ENCODE measurements at places on chromosomes 13 and 19.

GRCh38 chr19:29370276-29370675 lies 155.5 kb upstream of the VSTM2B start:
- DNase-seq: no peak

GRCh38 chr19:13011653-13012389 lies 16.5 kb downstream of the NFIX start:
- no peak for DNase-seq

DNA sequence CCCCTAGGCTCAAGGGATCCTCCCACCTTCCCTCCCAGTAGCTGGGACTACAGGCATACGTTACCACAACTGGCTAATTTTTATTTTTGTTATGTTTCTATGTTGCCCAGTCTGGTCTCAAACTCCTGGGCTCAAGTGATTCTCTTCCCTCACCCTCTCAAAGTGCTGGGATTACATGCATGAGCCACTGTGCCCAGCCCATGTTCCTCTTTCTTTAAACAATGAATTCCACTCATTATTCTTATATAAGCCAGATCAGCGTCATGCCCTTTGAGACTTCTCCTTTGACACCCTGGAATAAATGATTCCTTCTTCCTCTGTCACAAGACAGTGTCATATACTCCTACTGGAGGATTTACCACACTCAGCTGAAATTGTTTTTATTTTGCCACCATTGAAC lies 519.9 kb upstream of the SPRY2 start:
- no peak for DNase-seq

- no peak for DNase-seq
These were observed 175.8 kb downstream of the DCT start for GRCh38 chr13:94303644-94304174.

GRCh38 chr19:4518345-4519171 lies at the start of gene PLIN4:
TSS of gene PLIN4 (minus strand) at chr19:4518486. CDS start at chr19:4518272, 214 bp downstream.
- DNase-seq: no peak

Data from NCI-H2081 (cell line).